Natural killer cell treated with Interleukin-12 subunit alpha and Interleukin-12 subunit beta and Interleukin-15 and Interleukin-18, amount 100 ng/mL, for 72 hours (primary cell): ENCODE measurements at places on chromosomes 4 and X.

DNA sequence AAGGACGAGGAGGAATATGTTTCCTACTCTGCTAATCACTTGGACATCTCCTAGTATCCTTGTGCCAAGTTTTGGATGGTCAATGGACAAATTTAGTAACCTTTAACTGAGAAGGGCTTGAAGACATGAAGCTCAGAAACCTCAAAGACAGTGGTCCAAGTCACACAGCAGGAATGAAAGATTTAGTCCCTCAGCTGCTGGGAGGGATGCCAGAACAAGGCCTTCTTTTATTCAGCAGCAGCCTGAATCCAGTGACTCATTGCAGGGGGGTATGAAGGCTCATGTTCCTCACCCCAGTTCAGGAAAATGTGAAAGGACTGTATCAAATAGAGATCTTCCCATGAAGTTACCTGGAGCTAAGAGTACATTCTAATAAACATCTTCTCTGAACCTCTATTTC is 214.9 kb upstream of the UGT8 start:
- no peak for DNase-seq

DNA sequence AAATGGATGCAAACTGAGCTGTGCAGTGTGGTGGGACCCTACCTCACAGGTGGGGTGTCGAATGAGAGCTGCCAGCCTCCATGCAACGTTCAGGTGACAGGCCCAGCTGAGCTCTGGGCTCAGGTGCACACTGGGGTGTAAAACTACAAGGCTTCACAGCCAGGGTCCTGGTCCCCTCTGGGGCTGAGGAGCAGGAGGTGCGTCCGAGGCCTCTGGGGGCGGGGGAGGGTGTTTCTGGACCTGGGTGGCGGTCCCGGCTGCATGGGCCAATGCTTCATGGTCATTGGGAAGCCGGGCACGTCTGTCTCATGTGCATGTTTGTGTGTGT is 26.5 kb upstream of the SORCS2 start:
- DNase-seq, result no peak

DNA sequence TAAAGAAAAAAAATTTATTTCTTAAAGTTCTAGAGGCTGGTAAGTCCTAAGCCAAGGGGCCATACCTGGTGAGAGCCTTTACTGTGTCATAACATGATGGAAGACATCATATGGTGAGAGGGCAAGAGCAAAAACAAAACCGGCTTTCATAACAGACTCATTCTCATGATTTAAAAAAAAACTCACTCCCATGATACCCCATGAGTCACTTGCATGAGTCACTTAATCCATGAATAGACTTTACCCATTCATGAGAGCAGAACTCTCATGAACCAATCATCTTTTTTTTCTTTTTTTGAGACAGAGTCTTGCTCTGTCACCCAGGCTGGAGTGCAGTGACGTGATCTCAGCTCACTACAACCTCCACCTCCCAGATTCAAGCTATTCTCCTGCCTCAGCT is 369.7 kb upstream of the DIAPH2 start:
- DNase-seq, result no peak

GRCh38 chr4:163554870-163555465 is 60.5 kb downstream of the TMA16 start:
- no peak for DNase-seq

DNA sequence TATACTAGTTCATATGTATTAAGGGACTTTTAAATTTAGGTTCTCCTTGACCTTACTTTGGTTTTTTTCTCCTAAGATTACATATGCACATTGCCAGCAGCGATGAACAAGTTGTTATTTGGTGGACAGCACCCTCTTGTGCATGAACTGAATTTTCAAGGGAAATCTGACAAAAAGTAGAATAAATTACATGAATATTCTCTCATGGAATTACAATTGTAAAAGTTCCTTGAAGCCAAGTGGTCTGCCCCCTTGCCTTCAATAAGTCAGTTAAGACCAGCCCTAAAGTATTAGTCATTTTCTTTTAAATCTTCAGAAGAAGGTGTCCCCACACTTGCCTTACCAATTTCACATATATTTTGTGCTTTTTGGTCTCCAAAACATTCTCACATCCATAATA is 30.7 kb upstream of the SMARCA5 start:
- no peak for DNase-seq
